ENCODE measurements at places on chromosomes 6 and 20. TPM values are rescaled to one million over a fixed set of nuclear protein-coding genes. Genes with fewer than 3 reads are reported as not detected.

DNA sequence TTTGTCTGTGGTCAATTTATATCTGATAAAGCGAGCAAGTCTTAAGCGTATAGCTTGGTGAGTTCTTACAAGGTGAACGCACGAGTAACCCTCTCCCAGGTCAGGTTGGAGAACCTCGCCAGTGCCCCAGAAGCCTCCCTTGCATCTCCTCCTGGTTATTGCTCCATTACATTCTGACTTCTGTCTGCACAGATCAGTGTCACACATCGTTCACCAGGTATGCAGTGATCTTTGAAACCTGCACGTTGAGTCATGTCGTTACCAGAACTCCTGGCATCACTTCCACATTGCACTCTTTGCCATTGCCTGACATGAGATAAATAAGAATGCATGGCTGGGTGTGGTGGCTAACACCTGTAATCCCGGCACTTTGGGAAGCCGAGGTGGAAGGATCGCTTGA is 44.2 kb downstream of the AKAP12 start:
- DNase-seq = no peak

GRCh38 chr6:54541541-54541940 is 233.3 kb downstream of the TINAG start:
- no peak for DNase-seq

DNA sequence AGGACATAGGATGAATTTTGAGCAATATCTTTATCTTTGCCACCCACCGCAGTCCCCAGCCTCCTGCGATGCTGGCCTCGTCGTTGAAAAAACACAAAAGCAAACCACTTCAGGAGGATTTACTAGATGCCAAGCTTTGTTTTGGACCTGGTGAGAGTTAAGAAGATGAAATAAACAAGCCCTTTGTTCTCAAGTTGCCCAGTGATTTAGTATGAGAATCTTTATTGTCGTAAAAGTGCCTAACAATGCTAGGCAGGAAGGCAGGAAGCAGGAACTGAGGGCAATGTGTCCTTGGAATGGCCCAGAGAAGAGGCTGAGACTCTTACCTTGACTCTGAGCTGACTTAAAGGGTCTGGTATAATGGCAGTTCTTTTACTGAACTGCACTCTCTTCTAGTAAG is 116.0 kb downstream of the TRMT11 start:
- no peak for DNase-seq

DNA sequence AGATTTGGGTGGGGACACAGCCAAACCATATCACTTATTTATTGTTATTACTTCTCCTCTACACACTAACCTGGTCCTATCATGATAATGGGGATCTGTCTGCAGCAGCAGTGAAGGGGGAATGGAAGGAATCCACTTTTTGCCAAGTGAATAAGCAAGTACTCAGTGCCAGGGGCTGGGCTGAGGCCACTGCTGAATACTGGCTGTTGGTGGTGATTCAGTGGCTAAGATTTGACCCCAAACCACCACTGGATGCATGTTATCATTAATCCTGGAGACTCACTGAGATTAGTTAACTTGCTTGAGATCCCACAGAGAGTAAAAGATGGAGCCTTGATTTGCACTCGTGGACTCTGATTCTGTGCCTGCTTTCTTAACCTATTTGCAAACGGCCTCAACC is 127.7 kb downstream of the TSHZ2 start:
- no peak for DNase-seq

DNA sequence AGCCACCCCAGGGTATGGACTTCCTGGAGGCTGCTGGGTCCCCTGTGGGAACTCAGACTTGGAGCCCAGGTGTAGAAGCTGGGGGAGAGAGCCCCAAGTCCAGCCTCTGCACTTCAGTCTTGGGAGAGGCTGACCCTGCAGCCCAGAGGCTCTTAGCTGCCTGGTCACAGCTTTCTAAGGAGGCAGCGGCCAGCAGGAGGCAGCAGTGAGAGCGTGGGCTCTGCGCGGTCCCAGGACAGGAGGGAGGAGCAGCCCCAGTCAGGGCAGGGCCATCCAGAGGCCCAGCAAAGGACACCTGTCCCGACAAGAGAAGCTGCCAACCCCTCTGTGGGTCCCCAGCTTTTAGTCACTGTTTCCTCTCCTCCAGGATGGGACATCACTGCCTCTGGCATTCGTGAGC is 9.4 kb downstream of the TREML2 start:
- DNase-seq = no peak

GRCh38 chr6:139628270-139628669 is 253.8 kb upstream of the CITED2 start:
- DNase-seq = no peak

DNA sequence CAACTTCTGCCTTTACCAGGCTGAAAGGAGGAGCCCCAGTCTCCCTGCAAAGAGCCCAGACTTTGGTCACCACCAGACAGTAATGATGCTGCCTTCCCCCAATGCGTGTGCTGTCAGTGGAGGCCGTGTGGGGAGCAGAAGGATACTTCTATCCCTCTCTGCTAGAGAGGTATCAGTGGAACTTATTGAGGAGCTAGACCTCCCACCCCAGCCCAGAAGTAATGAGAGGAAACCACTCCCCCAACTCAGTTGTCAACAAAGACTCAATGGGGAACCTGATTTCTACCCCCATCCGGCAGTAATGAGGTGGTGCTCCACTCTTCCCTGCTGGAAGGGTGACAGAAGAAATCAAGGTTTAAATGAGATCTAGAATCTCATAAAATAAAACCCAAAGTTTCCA is 4.4 kb upstream of the WFDC8 start:
- DNase-seq = no peak

DNA sequence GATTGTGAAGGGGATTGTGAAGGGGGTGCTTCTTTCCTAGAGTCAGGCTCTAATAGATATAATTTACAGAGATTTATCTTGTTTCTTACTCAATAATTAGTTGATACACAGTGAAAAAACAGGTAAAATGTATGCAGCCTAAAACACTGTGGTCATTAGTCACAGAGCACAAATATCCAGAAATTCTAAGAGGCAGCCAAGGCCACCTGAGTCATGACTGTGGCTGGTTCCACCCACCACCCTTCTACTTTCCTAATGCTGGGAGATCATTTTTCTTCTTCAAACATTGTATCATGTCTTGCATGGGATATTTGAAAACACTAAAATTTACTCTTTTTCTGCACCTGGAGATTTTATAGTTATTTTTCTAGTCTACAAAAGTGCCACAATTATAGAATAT is 181.6 kb downstream of the OTOR start:
- DNase-seq = no peak

GRCh38 chr6:80143419-80143937 is 37.0 kb downstream of the BCKDHB start:
- peak; percentile 71 for DNase-seq

MLN gene
- not detected for total RNA-seq

UBE2C gene
- total RNA-seq = 179 TPM

PDSS2 gene
- total RNA-seq = 11.0 TPM

C4A gene
- 0.42 TPM for total RNA-seq

Data from NCI-H460 (cell line).